Ammon's horn (tissue), 1 donor: ENCODE measurements at places on chromosomes 6 and 20.

- no peak for DNase-seq
Observed at GRCh38 chr6:28977341-28978132, 27.6 kb downstream of the ZNF311 start.

- no peak for DNase-seq
Observed at GRCh38 chr20:32544260-32544722, 40.8 kb downstream of the NOL4L start.

DNA sequence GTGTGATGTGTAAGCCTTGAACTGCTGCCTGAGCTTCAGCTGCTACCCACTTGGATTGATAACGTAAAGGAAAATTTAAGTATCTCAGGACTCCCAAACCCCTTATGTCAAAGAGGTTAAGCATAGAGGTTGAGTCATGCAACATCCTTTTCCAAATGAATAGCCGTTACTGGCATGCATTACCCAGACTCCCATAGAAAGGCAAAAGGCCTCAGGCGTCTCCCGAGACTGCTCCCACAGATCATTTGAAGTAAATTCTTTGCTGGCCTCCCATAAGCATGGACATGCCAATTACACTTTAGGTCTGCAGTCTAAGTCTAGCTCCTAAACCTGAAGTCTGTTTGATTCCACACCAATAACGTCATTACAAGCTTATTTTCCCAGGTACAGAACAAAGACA lies 14.7 kb downstream of the IPCEF1 start:
- DNase-seq: no peak

DNA sequence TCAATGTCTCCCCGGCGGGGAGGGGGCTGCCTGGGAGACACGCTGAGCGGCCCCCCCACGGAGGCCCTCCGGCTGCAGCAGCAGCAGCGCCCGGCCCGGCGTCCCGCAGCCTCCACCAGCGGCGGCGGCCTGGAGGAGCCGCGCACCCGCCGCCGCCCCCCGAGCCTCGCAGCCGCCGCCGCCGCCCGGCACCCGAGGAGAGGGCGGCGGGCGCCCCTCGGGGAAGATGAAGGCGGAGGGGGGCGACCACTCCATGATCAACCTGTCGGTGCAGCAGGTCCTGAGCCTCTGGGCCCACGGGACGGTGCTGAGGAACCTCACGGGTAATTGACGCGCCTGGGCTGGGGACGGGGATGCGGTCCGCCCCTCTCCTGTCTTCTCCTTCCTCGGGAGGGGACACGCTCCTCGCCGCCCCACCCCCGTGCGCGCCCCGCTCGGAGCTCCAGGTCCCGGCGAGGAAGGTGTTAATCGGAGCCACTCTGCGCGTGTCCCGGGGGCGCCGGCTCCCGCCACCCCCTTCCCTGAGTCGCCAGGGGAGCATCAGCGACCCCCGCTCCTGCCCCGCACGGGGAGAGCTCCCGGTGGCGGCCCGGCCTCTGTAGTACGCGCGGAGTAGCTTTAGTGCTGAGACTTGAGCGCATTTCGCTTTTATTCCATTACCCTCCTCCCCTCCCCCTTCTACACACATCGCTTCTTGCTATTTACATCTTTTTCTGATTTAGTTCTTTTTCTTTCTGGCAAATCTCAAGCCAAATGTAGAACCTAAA lies 686 bp downstream of the TMEM170B start:
- peak; percentile 55 for DNase-seq

DNA sequence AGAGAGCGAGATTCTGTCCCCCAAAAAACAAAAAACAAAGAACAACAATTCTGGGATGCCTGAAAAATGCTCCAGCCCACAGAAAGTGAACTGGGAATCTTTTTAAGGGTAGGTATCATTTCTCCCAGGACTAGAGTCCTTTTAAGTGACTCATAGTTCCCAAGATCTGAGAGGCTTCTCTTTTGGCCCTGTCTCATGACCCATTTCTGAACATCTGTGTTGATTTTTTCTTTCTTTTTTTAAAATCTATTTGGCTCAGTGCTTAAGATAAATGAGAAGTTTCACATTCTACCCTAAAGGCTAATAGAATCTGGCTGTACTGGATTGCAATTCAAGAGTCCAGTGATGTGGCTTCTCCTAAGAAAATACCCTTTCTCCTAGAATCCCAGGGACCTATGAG lies 217.6 kb upstream of the FOXQ1 start:
- no peak for DNase-seq

DNA sequence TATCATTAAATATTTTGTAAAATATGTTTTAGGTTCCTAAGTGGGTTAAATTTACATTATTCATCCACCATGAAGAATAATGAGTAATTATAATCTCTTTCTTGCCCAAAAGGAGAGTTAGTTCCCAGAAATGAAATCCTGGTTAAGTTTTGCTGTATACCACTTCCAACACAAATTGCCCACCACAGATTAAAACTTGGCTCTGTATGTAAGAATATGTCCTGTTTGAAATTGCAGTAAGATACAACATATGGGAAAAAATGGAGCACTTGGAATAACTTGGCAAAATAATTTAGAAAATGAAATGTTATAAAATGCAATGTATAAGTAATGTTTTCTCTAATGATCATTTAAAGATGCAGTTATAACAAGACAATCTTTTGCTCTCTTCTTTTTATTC lies 64.3 kb upstream of the GJE1 start:
- DNase-seq: no peak

DNA sequence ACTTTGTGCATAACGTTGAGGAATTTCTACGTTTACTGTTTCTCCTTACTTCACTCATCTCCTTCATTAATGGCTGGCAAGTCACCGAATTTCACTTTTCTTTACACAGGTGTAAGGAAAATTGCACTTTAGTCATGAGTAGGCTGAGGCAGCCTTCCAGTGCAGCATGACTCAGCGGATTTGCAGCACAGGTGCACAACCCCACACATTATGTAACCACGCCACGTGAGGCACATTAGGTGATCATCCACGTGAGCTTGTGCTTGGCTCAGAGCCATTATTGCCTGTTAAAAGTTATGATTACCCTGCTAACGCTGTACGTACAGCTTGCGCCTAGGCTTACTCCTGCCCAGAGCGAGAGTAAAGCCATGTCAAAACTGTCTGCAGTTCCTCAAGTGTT lies 158.8 kb downstream of the NKAIN2 start:
- no peak for DNase-seq

- DNase-seq: no peak
Observed at GRCh38 chr20:36779656-36780025, 6.1 kb upstream of the DSN1 start.

GRCh38 chr6:44967481-44967880 lies 360.6 kb upstream of the RUNX2 start:
- no peak for DNase-seq

GRCh38 chr6:117483004-117483644 lies 650 bp downstream of the DCBLD1 start:
- peak; percentile 24 for DNase-seq

DNA sequence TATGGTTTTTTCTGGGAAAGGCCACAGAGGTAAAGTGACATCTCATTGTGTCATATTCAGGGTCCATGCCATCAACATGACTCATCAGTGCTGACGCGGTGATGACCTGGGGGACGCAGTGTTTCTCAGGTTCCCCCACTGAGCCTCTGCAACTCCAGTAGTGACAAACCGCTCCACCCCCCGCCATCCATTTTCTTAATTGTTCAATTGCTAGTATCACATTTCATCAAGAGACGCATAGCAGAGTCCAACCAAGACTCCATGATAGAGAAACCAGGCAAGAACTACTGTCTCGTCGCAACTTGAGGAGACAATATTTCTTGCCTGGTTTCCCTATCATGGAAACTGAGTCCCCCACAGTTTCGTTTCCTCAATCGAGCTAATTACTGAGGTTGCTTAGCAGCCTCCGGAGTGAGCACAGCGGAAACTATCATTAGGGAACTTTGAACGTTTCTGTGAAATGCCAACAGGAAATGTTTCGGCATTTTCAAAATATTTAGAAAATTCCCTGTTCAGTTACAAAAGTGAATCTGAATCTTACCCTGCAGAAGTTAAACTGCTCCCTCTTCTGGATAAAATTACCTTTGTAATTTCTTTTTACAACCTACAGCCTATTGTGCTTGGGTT lies 12.2 kb upstream of the SERPINB1 start:
- DNase-seq: no peak

DNA sequence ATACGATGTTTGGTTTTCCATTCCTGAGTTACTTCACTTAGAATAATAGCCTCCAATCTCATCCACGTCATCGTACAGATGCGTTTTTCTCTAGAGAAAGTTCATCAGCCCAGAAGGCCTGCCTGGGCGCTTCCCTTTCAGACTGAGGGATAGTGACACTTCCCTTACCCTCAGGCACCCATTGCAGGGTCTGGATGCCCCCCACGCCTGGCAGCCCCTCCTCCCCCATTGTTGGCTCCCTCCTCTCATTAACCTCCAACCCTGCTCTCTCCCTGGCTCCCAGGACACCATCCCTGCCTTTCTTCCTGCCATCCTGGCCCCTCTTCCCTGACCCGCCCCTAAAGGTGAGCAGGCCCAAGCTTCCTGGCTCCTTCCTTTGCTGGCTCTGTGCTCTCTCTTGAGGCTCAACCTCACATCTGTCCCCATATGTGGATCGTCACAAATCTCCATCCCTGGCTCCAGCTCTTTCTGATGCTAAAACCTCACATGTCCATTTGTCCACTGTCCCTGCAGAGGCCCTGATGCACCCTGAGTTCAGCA lies 145.2 kb downstream of the SYCP2 start:
- DNase-seq: no peak

DNA sequence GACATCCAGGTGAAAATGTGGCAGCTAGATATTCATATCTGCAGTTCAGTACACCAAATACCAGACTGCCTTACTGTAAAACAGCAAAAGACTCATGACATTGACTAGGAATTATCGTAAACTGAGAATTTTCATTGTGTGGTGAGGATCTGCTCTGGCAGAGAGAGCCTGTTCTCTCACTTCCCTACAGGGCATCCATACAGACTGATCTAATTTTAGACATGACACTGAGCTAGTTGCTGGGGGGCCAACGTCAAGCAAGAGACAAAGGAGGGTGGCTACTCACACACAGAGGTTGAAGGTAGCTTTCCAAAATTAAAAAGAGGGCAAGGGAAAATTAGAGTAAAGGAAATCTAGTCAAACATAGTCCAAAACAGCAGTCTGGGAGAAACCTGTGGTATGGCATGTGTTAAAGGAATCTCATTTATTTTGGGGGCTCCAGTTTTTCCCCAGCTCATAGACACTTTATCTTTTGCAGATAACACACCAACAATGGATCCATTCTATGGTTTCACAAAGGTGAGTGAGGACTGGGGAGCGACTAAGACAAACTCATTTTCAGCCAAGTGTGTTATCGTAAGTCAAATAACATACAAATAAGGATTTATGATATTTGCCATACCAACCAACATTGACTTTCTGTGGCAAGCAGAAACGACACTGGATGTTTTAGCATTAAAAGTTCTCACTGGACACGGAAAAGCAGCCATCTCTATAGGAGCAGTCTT lies 36.6 kb upstream of the NHSL1 start:
- DNase-seq: no peak
